ENCODE measurements at places on chromosomes 4 and X.
A peak's percentile ranks its signal among the peaks of the same experiment; 100 is the strongest.

GRCh38 chrX:331151-331824, 12.7 kb upstream of the GTPBP6 start:
- DNase-seq: no peak

GRCh38 chr4:105092768-105093167, 53.9 kb upstream of the TET2 start:
- no peak for DNase-seq

GRCh38 chr4:42329421-42329820, 67.9 kb upstream of the SHISA3 start:
- DNase-seq: no peak

DNA sequence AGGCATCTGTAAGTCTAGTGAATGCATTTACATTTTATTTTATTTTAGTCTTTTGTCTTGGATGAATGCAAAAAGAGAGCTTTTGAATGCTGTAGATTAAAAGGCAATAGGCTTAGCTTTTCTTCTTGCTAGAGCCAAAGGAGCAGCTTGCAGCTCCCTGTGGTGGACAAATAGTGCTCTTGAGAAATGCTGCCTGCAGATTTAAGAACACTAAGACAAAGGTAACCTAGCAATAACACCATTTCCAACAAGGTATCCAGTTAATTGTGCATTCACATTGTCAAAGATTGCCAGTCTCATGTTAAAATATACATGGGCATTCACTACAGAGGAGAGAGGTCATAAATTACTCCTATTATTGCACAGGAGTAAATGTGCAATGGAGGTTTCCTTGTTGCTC, 859.2 kb upstream of the PRKX start:
- no peak for DNase-seq

DNA sequence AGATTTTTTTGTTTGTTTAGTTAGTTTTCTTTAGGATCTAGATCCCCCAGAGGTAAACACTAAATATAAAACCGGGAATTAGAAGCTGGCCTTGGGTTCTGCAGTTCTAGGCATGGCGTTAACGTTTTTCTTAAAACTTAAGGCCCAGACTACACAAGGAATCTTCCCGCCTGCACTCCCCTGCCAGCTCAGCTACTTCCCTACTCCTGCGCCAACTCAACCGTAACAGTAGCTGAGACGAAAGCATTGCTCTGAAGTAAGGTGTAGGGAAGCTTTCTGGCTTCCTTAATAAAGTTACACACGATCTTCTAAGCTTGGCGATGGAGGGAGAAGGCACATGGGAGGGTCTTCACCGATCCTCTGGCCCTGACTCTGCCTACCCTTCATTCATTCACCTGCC, 37.1 kb downstream of the CPE start:
- DNase-seq: no peak

DNA sequence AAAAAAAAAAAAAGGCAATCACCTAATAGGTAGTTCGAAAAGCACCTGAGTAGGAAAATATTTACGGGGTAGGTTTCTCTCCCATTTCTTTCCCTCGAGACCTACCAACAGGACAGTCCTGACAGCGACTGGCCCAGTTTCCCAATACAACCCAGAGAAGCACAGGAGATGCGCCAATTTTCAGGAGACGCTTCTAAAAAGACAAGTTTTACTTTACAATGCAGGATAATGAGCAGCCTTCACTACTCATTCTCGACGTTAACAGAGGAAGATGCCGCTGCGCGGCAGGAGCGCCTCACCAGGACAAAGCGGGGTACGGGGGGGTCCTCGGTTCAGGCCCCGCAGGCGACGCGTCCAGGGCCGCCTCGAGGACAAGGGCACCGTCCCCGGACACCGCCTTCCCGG, 708 bp downstream of the BCLAF3 start:
- DNase-seq: no peak

- no peak for DNase-seq
Observed at GRCh38 chr4:142544594-142544993, 301.5 kb downstream of the INPP4B start.

DNA sequence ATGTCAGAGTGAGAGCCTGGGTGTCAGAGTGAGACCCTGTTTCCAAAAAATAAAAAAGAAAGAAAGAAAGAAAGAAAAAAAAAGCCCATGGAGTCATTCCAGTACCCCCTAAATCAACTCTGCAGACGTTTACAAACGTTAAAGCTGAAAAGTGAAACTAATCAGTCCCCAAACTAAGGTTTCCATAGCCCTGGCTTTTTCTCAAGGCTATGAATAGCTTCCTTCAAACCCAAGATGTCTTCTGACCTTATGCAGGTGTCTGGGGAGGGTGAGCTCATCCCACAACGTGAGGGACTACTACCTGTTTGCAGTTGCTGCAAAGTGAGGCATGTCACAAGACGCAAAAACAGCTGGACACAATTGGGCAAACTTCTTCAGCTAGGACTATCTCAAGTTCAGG, 144.0 kb downstream of the SH3KBP1 start:
- no peak for DNase-seq

DNA sequence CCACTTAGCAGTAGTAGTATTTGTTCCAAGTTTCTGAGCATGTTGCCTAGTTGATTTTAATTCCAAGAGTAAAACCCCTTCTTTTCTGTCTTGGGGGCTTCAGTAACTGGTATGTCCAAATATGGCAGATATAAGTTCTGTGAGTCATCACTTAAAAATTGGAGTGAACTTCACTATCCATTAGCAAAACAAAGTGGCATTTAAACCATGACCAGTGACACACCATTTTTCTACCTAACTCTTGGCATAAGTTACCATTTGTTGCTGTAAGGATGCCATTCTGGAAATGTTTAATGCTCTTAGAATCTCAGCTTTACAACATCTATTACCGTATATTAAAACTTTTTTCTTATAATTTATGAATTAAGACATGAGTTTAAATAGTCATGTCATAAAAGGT, 102.0 kb downstream of the CBR4 start:
- DNase-seq: no peak

- DNase-seq: no peak
Observed at GRCh38 chr4:887034-887763, 44.9 kb downstream of the GAK start.

- DNase-seq: no peak
Observed at GRCh38 chrX:40093586-40093985, 4.2 kb downstream of the BCOR start.

DNA sequence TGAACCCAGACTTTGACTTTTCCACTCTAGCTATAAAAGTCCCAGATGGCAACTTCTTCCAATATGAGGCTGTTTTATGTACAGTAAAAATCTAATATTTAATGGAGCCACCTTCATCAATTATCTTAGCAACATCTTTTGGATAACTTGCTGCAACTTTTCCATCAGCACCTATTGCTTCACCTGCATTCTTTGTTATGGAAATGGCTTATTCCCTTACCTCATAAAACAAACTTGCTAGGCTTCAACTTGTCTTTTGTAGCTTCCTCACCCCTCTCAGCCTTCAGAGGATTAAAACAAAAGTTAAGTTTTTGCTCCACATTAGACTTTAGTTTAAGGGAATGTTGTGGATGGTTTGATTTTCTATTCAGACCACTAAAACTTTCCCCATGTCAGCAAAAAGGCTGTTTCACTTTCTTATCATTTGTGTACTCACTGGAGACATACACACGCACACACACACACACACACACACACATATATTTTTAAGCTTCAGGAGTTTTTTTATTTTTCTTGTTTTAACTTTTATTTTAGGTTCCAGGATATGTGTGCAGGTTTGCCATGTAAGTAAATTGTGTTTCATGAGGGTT, 1296.1 kb upstream of the PABPC4L start:
- no peak for DNase-seq

DNA sequence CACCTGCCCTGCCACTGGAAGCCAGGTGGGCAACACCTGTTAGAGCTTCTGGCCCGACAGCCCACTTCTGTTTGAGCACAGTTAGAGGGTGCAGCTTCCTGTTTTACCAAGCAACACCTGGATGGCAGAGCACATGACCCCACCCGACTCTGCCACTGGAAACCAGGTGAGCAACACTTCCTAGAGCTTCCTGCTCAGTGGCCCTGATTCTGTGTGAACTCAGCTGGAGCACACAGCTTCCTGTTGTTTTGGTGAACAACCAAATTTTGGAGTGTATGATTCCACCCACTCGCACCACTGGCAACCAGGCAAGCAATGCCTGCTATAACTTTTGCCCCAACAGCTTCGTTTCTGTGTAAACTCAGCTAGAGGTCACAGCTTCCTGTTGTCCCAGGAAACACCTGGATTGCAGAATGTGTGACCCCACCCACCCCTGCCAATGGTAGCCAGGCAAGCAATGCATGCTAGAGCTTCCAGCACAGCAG, 163.8 kb upstream of the KLF8 start:
- no peak for DNase-seq

- no peak for DNase-seq
Observed at GRCh38 chr4:183783306-183783705, 121.8 kb upstream of the STOX2 start.

DNA sequence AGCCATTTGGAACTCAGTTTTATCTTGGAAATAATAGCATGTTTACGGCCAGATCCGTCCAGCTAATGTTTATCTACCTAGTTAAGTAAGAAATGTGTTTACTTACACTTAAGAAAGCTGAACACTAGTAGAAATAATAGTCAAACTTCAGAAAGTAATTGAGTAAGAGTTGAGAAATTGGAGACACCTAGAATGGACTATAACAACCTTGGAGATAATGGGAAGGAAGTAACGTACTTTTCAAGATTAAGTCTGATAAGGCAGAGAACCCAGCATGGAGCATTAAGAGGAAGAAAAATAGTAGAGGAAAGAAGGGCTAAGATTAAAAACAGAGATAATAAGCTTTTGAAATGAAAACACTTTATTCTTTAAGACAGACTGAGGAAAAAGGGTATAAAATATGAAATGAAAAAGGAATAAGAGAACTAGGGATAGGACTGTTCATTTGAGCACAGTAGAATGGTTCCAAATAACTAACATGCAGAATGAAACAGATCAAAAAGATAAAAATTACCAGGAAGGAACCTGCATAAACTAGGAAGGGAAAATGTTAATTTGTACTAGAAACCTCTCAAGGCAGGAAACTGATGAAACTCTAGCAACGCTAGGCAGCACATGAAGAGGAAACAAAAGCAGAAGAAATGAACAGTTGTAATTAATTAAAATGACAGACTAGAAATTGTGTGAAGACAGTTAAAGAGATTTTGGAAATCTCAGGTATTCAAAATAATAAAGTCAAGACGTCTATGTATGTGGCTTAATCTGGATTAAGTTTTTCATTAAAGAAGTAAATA, 71.7 kb downstream of the FBXW7 start:
- no peak for DNase-seq

DNA sequence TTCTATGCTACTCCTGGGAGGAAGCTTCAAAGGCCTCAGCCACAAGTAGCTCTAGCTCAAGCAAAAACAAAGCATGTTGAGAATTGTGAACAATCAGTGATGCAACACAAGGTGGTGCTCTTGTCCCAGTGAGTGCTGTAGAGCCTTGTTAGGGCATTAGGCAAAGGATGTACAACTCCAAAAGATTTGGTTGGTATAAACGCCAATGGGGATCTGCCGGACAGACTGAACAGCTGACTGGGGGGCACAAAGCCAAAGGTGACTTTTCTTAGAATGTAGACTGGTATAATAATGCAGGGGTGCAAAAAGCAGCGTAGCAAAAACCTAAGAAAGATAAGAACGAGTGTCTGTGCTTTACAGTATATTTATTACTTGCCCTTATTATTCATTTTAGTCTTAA, 62.6 kb upstream of the ALB start:
- DNase-seq: peak; percentile 33

DNA sequence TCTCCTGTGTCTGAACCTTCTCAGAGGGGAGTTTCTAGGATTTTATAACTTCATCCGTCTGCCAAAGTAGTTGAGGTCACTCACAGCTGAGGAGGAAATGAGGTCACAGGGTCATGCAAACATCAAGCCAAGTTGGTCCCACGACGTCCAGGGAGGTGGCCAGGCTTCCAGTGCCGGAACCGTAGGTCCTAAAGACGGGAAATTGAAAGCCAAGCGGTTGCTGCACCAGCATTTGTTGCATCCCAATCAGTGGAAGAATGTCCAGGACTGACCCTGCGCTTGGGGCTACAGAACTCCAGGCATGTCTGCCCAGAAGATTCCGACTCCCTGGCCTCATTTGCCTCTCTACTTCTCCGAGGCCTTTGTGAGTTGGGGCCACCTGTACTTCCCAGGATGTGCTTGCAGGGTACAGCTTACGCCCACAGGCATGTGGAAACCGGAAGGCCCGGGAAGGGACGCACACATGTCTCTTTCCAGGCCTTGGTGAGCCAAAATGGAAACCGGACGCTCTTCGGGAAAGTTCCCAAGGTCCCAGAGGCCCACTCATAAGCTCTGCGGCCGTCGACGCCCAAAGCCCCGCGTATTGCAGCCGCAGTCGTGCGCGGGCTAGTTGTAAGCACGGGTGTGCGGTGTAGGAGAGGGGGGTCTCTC, 9.3 kb downstream of the PRDM8 start:
- DNase-seq: no peak

GRCh38 chr4:15781427-15782095, 3.4 kb downstream of the CD38 start:
- no peak for DNase-seq

GRCh38 chr4:74613266-74613665, 168.3 kb downstream of the AREG start:
- DNase-seq: no peak

DNA sequence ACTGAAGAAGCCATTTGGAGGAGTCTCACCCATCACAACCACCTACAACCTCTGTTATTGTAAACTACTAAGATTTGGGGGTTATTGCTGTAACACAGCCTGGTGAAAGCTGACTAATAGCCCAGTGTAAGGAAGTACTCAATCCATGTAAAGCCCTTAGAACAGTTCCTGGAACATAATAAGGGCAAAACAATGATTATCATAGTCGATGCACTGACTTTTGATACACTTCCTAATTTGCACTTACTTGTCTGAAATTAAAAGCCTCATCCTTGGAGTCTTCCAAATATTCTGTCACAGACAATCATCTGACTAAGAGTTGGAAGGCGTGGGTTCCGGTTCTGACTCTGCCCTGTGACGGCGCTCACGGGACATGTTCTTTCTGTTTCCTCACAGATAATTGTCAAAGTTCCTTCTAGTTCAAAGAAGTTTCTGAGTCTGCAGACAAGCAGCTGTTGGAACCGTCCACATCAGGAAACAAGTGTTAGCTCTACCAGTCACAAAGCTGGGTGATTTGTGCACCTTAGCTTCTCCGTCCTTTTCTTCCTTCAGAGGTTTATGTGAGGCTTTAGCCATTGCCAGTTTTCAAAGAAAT, 33.4 kb upstream of the RASGEF1B start:
- DNase-seq: peak; percentile 86

DNA sequence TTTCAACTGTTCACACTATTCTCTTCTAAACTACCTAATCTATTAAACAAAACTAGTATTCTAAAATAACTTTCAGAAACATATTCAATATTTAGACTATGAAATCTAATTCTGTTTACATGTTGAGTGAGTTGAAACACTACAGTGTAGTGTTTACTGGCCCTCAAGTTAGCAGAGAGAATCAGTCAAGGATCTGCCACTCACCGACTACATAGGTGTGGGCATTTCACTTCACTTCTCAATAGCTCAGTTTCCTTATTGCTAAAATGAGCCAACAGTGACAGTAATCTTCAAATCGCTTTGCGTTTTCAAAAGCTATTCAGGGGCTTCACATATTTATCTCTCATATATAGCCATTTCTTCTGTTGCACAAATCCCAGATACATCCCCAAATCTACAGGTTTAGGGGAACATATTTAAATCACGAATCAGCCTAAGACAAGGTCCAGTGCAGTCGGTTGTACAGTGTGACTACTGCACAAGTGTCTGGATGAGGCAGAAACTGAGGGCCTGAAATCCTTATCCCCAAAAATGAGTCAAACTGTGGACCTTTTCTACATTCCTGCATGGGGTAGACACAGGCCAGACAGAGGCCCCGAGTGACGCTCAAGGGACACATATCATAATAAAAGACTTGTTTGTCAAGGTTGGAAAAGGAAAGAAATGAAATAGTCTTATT, 129.8 kb downstream of the PPP3CA start:
- no peak for DNase-seq

Measured in GDM1 (cell line).